ENCODE measurements at places on chromosomes 4 and X.

- no peak for DNase-seq
Measured at GRCh38 chr4:105430811-105431210, 43.1 kb downstream of the PPA2 start.

GRCh38 chr4:11139871-11140270, 288.8 kb downstream of the HS3ST1 start:
- no peak for DNase-seq

DNA sequence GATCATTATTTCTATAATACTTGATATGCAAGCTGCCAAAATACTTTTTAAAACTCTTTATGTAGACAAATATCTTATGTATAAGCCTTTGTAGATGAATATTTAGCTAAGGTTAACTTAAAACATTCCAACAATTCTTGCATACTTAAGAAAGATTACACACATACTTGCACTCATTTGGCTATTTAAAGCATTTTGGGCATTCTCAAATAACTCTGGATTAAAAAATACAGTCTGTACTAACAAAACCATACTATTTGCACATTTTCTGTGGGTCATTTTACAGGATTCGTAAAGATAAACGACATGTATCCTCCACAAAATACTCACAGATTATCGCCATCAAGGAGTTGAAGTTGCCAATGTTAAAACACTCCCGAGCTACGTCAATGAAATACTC, 26.5 kb downstream of the RASGEF1B start:
- DNase-seq, result no peak

DNA sequence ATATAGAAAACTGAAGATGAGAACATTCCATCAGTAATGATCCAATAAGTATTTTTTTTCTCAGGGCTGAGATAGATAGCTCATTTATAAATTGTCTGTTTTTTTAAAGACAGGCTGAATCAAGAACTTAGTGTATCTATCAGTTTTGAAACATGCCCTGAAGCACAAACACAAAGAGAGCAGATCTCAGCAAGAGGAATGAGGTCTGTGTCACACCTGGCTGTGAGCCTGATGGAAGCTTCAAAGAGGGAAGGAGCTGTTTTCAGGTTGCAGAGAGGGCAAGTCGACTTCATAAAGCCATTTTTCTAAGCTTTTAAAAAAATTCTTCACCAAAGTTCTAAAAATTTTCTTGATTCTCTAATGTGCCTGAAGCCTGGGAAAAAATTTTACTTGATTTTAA, 434.9 kb downstream of the PDGFC start:
- DNase-seq, result no peak

All from stimulated activated CD8-positive, alpha-beta memory T cell treated with anti-CD3 and anti-CD28 coated beads, Interleukin-7, amount 100 ng/mL, for 24 hours (primary cell).